NCI-H1417 treated with DMSO at 0.1 percent for 48 hours (cell line): ENCODE measurements at places on chromosomes 6 and 20.

DNA sequence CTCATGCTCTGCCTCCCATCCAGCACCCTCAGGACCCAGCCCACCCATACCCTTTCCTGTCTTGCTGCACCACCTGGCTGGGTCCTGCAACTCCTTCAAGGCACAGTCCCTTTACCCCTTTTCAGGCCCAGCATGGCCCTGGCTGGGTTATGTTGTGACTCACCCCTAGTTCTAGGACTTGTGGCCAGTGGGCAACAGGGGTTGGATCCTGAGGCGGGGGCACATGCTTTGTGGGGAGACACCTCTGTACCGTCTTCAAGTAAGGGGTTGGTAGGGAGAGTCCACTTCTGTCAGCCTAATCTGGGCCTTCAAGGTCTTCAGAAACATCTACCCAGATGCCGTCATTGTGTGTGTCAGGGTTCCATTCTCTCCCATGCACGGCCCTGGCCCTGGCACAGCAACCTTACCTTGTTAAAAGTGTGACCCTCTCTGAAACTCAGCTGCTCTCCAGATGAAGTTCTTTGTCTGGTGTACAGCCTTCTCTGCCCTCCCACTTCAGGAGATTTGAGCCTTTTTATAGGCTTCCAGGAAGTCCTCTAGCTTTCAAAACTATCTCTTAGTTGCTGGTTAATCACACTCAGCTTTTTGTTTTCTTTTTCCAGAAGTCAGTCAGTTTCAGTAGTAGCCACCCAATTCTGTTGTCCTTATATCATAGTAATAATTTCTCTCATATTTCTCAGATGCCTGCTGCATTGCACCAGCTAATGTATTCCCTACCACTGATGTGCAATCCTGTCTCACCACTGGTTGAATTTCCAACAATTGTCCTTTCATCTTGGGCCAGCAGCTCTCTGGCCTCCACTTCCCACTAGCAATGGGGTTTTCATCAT, 107.3 kb downstream of the NRN1 start:
- no peak for DNase-seq

- DNase-seq, result no peak
Observed at GRCh38 chr20:11378252-11378651, 539.4 kb upstream of the BTBD3 start.

DNA sequence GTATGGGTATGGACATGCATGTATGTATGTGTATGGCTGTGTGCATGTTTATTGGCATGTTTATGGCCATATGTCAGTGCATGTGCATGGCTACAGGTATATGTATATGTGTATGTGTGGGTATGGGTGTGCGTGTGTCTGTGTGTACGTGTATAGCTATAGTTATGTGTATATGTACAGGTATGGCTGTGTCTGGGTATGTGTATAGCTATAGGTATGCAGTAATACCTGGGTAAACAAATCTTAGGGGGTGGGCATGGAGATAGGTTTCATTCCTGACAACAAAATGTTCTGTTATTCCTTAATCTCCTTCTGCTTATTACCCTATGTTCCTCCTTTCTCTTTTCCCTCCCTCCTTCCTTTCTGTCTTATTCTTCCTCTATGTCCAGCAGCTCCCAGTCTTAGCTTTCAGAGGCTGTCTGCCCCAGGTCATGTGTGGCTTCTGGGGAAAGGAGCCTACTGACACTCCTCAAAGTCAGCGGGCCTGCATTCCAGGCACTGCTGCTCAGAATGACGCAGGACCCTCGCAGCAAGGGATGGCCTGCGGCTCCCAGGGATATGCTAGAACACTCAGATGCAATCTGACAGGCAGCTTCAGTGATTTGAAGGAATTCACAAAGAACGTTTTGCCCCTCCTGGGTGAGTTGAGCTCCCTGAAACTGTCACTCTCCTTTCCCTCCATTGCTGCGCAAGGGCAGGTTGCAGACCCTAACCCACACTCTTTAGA, 139.3 kb upstream of the PHACTR1 start:
- DNase-seq, result no peak

GRCh38 chr6:106446287-106446885, 85.9 kb downstream of the CRYBG1 start:
- DNase-seq, result peak; percentile 38

GRCh38 chr6:136962661-136963060, 40.6 kb downstream of the SLC35D3 start:
- DNase-seq, result peak; percentile 92

DNA sequence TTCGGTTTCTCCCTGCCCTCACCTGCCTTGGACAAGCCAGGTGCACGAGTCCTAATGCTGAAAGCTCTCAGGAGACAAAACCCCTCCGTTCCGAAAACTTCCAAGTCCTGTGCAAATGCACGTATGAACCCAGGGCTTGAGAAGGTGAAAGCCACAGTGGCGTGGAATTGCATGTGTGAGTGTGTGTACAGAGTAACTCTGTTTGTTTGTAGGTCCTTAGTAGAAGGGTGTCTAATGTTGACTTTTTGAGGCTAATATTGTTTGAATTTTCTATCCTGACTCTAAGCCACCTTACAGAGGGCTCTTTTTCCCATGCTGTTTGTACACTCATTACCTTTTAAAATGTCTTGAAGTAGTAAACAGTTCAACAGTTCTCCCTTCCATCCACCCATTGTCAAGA, 129.1 kb downstream of the FOXA2 start:
- DNase-seq, result no peak

DNA sequence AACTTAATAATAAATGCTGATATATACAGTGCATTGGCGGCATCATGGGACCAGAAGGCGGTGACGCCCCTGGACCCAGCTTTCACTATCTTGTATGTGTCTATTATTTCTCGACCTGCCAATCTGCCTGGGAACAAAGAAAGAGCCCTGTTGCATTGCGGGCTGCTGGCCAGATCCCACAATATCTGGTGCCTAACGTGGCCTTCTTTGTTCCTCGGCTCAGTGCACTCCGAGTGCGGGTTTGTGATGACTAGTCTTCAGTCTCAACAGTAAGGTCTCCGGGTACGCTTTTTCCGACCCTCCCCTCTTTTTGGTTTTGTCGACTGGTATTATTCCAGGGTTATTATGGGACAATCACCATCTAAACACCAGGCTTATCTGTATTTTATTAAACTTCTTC, 291.5 kb downstream of the TBC1D32 start:
- DNase-seq, result no peak

GRCh38 chr6:136586295-136586694, 36.1 kb upstream of the MAP7 start:
- no peak for DNase-seq

GRCh38 chr6:96939007-96939805, 14.7 kb downstream of the KLHL32 start:
- DNase-seq, result no peak

DNA sequence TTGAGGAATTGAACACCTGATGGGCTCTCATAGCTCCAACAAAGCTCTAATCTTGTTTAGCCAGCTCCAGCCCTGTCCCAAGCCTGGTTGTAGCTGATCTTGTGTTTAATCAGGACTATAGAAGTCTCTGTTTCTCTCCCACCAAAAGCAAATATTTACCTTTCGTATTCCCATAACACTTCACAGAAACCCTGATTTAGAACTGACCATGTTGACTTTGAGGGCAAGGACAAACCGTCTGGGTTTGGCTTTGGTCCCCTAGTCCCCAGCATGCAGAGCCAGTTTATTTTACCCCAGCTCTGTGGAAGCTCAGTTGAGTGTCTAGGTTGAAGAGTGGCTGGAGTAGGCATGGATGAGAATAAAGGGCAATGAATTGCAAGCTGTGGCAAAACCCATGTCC, 18.0 kb upstream of the SIM1 start:
- no peak for DNase-seq

DNA sequence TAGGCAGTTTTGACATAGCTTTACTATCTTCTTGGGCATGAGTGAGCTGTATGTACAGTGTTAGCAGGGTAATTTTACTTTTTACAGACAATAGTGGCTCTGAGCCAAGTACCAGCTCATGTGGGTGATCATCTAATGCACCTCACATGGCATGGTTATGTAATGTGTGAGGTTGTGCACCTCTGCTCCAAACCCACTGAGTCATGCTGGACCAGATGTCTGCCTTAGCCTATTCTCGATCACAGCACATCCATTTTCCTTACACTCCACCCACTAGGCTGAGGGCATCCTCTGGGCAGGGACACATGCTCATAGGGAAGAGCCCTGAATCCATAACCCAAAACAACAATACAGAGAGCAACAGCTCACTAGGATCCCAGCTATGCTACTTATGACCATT, 71.6 kb upstream of the FBXL4 start:
- no peak for DNase-seq

DNA sequence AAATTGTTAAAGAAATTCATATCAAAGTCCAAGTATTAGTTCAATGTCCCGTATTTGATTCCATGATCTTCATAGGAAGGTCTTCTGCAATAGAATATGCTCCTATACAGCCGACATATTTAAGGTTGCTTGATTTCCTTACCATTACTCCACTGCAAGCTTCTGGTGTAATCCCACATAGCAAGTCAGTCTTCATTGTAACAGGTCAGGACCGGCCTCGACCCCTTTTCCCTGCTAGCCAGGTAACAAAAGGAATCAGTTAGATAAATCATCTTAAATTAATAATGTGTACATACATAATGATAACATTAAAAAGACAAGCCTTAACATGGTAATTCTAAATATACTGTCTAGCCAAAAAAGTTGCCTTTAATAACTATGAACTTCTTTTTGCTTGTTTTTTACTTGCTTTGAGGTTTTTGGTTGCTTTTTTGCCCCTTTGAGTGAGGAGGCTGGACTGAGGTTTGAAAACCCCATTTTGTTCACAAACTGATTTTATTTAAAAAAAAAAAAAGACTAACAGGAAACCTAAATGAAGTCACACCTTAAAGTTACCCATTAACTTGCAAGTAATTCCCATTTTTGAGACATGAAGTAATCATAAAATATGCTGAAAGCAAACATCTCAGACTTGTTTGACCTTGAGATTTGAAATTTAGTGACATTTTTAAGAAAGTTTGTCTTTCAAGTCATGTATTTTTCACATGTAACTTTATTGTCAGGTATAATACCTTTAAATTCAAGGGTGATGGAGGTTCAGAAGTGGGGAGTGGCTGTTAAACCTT, 19.2 kb upstream of the SNX14 start:
- DNase-seq, result no peak

DNA sequence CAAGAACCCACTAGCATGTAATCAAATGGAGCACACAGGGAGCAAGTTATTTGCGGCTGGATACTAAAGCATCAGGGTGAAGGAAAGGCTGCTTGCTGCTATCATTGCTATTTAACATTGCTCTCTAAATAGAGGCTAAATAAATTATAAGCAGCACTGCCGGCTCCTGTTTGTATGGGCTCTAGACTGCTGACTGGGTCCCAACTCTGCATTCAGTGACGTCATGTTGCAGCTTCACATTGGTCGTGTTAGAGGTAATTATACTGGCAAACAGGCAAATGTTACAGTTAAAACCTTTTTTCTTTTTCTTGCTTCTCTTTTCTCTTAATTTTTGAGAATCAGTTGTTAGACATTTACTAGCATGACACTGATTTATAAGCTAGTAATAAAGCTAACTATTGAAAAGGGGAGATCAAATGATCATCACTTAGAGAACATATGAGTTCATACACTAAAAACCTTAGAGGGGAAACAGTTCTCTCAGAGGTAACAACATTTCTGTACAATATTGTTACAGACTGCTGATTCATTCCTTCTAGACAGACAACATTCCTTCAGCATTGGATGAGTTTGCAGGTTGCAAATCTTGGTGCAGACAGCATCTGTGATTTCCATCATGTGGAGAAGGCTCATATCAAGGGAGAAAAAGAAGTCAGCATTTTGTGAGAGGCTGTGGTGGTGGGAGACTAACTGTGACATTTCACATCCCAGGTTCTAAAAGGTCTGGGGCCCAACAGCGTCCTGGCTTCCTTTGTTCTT, 15.9 kb downstream of the RFPL4B start:
- DNase-seq, result no peak

DNA sequence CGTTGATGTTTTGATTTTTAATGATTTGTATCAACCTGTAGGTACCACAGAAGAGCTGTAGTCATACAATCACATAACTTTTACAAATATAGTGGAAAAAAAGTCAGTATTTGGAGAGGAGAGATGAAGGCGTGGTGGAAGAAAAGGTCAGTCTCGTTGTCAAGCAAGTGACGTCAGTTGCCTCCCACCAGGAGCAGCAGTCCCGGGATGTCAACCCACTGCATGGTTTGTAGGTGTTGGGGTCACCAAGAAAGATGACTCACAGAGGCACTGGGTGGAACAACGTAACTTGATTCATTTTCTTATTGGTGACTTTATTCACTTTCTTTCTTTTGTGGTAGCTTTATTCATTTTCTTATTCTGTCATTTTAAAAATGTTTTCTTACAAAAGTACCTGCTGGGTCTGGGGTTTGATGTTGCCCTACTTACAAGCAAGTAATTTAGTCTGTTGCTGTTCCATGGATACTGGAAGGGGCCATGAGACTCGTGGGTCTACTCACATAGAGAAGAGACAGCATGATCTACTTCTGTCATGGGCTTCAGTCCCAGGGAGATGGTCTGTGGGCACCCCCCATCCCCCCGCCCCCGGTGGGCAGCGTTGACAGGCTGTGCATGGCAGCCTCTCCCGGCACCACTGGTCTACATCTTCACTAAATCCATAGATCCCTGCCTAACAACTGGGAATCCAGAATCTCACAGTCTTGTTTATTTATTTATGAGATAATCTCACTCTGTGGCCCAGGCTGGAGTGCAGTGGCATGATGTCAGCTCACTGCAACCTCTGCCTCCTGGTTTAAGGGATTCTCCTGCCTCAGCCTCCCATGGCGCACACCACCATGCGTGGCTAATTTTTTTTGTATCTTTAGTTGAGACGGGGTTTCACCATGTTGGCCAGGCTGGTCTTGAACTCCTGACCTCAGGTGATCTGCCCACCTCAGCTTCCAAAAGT, 36.4 kb upstream of the SYNJ2 start:
- DNase-seq, result no peak

- no peak for DNase-seq
Observed at GRCh38 chr20:33851842-33852466, 40.8 kb downstream of the CHMP4B start.

- DNase-seq, result no peak
Observed at GRCh38 chr6:100461917-100462705, 2.6 kb downstream of the SIM1 start.

- DNase-seq, result no peak
Observed at GRCh38 chr6:168139121-168139520, 60.1 kb upstream of the FRMD1 start.

DNA sequence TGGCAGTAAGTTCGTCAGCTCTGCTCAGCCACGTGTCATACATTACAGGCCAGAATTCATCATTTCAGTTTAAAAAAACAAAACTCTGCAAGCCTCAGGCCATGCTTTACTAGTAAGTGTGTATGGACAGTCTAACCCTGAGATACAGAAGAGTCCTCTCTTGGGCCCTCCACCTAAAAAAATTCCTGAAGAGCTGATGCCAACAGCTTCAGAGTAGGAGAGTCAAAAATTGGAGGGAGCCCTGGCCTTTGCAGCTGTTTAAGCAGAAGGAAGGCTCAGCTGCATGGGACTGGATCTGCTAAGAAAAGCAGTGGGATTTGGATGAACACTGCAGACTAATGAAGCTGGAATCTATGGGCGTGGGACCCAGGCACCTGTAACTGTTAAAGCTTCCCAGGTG, 47.2 kb upstream of the FAM8A1 start:
- no peak for DNase-seq

- no peak for DNase-seq
Observed at GRCh38 chr6:80226699-80227098, 120.2 kb downstream of the BCKDHB start.
